Stimulated activated CD4-positive, alpha-beta T cell treated with anti-CD3 and anti-CD28 coated beads, Interleukin-12 subunit alpha, Interleukin-12 subunit beta, amount 100 ng/mL, for 48 hours (primary cell): ENCODE measurements at places on chromosomes 1 and 21.

GRCh38 chr1:245933431-245934045 lies 573.5 kb downstream of the SMYD3 start:
- DNase-seq: no peak

DNA sequence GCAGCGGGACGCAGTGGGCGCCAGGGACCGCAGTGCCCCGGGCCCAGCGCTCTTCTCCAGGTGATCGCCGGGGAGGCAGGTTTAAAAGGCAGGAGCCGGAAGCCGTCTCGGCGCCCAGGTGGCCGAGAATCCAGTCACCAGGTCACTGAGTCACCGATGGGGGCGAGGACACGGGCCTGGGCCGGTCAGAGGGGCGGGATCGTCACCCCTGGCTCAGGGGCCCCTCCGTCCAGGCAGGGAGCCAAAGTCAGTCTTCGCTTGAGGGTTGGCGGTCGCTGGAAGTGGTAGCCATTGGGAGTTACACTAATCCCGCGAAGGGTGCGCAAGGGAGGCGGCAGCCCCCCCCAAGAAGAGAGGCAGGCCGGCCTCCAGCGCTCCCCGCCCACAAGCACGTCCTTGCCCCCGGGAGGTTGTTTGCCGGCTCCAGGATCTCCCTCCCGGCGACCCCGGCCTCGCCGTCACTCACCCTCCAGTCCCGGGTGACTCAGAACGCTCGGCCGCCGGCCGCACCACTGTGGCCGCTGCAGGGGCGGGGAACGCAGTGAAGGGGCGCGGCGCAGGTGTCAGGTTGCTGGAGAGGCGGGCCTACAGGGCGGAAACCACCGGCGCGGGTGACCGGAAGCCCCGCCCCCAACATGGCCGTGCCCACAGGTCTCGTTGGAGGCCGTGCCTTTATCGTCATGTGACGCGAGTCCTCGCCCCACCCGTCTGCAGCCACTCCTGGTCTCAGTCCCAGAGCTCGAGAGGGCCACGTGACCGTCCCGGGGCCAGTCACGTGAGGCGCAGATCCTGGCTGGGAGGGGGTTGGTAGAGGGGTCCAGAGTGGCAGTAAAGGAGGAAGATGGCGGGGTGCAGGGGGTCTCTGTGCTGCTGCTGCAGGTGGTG lies at the start of the genes CLCN6 and MTHFR:
Gene CLCN6, plus strand, starts transcription at position 770 of the 885 bp plus-strand sequence. Its CDS starts 72 bp downstream, at position 842.
Gene MTHFR, minus strand, starts transcription at position 543 of the 885 bp plus-strand sequence. CDS start 2,848 bp downstream, outside the sequence.
- DNase-seq: peak; percentile 96

GRCh38 chr1:1250786-1251284 lies 4.3 kb upstream of the C1QTNF12 start:
- DNase-seq: peak; percentile 42

GRCh38 chr1:90175490-90176167 lies 180.7 kb downstream of the ZNF326 start:
- DNase-seq: no peak

DNA sequence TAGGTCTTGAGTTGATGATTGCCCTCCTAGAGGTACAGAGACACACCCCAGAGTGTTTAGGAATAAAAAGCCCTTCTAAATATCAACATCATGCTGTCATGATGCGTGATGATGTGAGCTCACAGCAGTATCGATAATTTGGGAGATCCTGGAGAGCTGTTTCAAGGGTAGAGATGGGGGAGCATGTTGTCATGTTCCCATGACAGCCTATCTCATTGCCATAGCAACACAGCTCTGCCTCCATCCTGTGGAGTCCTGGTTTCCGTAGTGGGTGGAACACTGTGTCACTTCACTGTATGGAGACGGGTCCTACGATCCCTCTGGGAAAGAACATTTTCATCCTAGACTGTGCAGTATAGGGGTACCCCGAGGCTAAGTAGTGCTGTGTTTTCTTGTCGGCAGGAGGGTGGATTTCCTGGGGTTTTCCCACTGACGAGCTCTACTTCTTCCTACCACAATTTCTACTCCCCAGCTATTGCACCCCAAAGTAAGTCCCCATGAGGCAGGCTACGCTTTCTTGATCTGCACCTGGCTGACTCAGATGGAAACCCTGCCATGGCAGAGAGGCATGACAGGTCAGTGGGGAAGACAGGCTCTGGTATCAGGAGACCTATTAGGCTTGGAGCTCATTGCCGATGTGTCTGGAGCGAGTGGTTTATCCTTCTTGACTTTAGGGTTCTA lies 7.2 kb downstream of the KISS1 start:
- no peak for DNase-seq

DNA sequence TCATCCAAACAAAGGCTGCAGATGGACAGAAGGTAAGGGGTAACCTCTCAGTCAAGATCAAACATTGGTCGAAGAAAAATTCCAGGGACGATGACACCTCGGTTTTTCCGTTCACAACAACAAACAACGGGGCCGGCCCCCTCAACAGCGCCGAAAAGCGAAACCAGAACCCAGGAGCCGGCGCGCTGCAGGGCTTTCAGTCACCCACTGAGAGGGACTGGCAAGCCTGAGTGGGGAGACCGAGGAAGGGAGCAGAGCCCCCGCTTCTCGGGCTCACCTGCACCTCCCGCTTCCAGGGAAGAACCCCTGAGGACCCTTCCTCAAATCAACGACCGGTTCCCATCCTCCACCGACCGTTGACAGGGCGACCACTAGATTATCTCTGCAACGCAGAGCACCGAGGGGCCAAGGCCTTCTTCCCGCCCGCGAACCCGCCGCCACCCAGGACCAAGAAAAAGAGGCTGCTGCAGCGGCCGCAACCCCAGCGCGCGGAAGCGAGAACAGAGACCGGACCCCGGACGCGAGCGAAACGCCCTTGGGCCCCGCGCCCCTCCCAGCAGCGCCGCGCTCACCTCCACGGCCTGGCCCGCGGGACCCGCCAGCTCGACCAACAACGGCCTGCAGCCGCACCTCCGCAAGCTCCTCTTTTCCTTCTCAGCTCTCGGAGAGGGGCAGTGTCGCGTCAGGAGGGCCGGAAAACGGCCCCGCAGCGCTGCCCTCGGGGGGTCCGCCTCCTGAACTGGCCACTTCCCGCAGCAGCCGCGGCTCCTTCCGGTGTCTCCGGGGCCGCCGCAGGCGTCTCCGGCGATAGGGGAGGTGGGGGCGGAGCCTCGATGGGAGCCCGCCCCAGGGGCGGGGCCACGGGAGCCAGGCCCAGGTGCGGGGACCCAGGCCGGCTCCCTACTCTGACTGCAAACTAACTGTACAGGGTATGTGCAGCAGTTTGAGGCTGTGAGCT lies at the start of gene USP33:
Gene USP33, minus strand, starts transcription at position 782 of the 958 bp plus-strand sequence. CDS start 18,155 bp downstream, outside the sequence.
- peak; percentile 89 for DNase-seq

GRCh38 chr1:3683992-3684391 lies 31.7 kb downstream of the TP73 start:
- no peak for DNase-seq

- no peak for DNase-seq
Observed at GRCh38 chr1:20723159-20723536, 5.3 kb upstream of the KIF17 start.

DNA sequence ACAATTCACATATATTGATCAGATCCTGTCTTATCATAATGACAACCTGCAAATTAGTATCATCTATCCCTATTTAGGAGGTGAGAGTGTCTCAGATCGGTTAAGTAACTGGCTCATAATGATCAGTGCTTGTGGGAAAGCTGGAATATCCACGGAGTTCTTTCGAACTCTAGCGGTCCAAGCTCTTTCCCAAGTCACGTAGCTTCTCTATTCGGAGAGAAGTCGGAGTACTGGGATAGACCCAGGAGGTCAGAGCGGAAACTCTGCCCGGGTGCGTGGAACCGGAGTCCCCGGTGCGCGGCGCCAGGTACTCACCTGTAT lies 339 bp downstream of the PTGS2 start:
- DNase-seq: no peak

DNA sequence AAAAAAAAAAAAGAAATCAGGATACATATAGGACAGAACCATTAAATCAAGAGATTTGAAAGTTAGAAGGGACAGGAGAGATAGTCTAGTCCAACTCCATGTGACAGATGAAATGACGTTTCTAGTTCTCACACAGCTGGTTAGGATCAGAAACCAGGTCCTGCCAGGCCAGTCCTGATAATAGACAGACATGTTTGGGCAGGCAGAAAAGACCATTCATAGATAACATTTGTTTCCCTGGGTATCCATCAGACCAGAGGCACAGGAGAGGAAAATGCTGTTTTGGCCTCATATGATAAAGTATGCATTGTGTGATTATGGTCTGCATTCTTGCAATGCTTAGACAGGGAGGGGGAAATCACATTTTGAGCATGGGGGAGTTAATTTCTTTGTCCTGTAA lies 29.3 kb downstream of the ZBTB8B start:
- no peak for DNase-seq

- DNase-seq: no peak
Observed at GRCh38 chr1:163036671-163037070, 32.5 kb upstream of the RGS4 start.

DNA sequence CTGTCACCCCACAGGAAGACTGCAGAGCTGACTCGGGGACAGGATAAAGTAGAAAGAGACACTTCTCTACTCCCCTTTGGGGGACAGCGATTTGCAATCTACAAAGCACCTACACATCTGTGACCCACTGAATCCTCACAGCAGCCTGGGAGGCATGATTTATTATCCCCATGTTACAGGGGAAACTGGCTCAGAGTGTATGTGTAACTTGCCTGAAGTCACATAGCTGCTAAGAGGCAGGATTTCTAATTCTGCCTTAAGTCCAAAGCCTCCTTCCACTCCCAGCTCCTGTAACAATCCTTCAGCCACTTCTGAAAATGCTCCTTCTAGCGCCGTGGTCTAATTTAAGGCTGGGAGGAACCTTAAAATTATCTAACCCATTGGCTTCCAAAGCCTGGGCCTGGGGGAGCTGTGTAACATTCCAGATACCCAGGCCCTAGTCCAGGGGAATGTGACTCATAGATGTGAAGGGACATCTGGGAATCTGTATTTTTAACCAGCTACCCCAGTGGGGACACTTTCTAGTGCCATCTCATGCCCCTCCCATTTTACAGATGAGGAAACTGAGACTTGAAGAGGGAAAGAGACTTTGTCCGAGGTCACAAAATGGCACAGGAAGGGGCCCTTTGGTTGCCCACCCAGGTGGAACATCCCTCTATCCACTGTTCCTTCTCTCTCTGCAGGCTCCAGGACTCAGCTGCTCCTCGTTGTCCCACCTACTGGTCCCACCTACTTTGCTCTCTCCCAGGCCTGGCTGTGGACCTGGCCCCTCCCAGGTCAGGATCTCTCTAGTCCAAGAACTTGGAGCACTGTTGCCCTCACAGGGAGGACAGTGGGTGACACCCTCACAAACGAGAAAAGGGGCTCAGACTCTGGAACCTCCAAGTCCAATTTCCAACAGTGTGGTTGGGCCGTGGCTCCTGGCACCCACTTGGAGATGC lies 48.9 kb downstream of the AHDC1 start:
- DNase-seq: no peak

DNA sequence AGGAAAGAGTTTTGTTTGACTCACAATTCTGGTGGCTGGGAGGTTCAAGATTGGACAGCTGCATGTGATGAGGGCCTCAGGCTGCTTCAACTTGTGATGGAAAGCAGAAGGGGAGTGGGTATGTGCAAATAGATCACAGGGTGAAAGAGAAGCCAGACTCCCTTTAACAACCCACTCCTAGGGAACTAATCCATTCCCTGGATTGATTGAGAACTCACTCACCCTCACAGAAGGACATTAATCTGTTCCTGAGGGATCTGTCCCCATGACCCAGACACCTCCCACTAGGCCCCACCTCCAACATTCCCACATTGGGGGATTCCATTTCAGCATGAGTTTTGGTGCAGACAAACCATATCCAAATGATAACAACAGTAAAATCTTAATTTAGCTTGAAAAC lies 25.6 kb downstream of the UBE2T start:
- DNase-seq: no peak

DNA sequence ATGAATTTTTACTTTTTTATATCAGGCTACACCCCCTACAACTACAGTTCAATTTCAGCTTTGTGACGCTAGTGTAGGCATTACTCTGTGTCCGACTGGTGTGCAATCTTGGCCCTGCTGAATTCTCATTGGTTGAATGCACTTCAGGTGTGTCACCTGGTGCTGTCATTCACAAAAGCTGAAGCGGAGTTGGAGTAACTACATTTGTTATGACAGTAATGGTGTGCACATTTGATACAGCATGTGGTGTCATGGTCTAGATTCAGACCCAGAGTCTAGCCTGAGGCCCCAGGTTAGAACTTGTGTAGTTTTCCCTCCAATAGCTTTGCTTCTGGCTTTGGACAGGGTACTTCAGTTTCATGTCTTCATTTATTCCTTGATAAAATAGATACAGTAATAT lies 88.7 kb downstream of the C1orf94 start:
- DNase-seq: no peak

- no peak for DNase-seq
Observed at GRCh38 chr1:178962853-178963711, 62.6 kb upstream of the FAM20B start.

- DNase-seq: no peak
Observed at GRCh38 chr1:199762572-199762971, 264.9 kb upstream of the NR5A2 start.

GRCh38 chr1:203037509-203038190 lies 11.4 kb downstream of the PPFIA4 start:
- DNase-seq: no peak

- DNase-seq: no peak
Observed at GRCh38 chr1:203264052-203264501, 34.6 kb upstream of the CHIT1 start.

DNA sequence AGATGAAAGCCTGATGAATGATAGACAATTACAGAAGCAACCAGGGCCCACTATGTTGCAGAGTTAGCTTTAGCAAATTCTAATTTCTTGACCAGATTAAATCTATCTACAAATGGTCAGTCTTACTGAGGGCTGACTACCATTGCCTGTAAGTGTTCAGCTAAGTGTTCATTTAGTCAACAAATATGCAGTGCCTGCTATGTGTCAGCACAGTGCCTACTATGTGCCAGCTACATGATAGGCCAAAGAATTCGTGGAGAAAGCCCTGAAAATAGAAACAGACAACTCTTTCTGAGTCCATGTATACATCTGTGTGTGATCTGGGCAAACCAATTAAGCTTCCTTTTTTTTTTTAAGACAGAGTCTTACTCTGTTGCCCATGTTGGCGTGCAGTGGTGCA lies 212.8 kb downstream of the SMYD3 start:
- no peak for DNase-seq

DNA sequence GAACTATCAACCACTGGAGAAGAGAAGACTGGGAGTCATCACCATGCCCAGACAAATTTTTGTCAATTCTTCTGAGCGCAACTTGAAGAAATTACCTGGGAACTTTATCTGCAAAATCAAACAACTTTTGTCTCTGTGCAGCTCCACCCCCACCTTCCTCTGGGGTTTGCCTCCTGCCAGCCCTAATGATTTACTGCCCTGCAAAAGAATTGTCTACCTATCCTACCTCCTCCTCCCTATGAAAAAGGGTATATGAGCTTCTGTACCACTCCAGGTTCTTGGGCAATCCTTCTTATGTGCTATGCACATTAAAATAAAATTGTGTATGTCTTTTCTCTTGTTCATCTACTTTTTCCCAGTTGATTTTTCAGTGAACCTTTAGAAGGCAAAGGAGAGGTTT lies 191.9 kb downstream of the URB2 start:
- DNase-seq: no peak
